ENCODE measurements at places on chromosomes 13 and 19.

GRCh38 chr13:46643165-46643777 lies 90.3 kb downstream of the LRCH1 start:
- no peak for DNase-seq

- DNase-seq: no peak
These were observed 364 bp downstream of the CKM start for GRCh38 chr19:45322311-45322710.

DNA sequence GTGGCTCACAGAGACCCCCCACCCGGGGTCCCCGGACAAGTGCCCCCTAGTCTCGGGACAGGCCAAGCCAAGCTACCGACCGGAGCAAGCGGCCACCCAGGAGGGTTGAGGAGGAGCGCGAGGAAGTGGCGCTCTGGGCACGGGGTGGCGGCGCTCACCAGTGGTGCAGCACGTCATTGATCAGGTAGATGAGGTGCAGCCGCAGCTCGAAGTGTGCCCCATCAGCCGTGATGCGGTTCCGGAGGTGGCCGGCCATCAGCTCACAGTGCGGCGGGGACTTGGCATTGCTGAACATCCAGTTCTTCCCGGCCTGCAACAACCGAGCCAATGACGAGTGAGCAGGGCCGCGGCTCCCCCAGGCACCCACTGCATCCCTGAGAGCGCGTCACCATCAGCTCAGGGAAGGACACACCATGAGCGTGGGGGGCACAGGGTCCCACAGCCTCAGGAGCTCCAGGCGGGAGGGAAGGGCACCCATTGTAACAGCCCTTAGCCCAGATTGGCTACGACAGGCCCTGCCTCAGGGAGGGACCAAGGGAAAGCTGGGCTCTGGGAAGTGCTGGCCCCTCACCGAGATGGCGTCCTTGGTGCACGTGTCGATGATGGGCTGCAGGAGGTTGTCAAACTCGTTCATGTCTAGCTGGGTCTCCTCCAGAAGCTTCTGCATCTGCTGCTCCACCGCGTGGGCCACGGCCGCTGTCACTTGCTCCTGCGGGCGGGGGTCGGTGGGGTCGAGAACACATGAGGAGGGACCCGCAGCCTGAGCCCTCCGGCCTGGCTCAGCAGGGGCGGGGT lies 9.6 kb downstream of the CHERP start:
- DNase-seq: no peak

- no peak for DNase-seq
These were observed 1.3 kb upstream of the ISYNA1 start for GRCh38 chr19:18439025-18439909.

GRCh38 chr13:93690139-93690538 lies 463.5 kb downstream of the GPC6 start:
- no peak for DNase-seq

- no peak for DNase-seq
These were observed 13.2 kb downstream of the PEPD start for GRCh38 chr19:33508431-33508830.

GRCh38 chr19:57421037-57421436 lies 10.1 kb downstream of the ZNF17 start:
- no peak for DNase-seq

DNA sequence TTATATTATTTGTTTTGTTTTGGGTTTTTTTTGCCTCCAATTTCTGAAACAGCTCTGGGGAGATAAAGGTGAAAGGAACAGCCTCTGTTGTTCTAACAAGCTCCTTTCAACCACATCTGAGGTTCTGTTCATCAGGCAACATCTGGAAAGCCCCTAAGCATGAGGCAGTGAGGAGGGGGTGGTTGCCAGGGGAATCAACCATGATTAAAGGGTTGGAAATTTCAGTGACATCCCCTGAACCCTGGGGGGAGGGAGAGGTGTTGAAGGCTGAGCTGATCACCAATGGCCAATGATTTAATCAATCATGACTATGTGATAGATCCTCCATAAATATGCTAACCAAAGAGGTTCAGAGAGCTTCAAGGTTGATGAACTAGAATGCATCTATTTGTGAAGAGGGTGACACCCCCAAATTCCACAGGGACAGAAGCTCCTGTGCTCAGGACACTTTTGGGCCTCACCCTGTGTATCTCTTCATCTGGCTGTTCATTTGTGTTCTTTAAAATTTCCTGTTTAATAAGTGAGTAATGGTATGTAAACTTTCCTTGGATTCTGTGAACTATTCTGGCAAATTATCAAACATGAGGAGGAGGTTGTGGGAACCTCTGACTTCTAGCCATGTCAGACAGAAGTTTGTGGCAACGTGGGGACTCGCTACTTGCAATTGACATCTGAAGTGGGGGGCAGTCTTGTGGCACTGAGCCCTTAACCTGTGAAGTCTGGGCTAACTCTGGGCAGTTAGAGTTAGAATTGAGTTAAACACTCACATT lies 221.3 kb downstream of the NHLRC3 start:
- DNase-seq: no peak

GRCh38 chr19:38932425-38933179 lies 1.9 kb downstream of the MRPS12 start:
- DNase-seq: no peak

GRCh38 chr19:4018140-4018613 lies 10.6 kb downstream of the PIAS4 start:
- DNase-seq: no peak

DNA sequence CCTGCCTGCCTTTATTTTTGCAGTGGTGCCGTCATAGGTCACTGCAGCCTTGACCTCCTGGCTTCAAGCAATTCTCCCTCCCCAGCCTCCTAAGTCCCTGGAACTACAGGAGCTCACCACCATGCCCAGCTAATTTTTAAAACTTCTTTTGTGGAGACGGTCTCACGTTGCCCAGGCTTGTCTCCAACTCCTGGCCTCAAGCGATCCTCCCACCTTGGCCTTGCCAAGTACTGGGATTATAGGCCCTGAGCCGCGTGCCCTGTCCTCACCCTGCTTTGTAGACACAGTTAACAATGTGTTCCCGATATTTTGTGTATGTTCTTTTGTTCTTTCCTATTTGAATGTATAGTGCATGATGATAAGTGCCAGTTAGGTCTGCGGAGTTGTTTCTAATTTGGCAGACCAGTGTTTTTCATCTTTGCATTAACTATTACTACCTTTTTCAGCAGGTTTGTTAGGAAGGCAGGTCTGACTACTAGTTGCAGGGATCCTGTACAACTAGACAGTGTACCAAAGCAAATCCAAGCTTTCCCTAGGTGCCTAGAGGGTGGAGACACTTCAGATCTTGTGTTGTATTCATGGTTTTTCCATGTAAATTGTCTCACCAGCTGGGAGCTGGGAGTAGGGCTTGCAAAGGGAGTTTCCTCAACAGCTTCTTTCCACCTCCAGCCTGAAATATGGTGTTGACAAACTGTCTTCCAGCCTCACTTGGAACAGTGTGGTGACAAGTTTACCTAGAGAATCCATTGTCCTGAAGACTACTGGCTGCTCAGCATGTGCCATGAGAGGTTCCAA lies 9.5 kb upstream of the WTIP start:
- no peak for DNase-seq

Data from stimulated activated CD8-positive, alpha-beta memory T cell treated with anti-CD3 and anti-CD28 coated beads, Interleukin-7, amount 100 ng/mL, for 4 hours (primary cell).